ENCODE measurements at places on chromosomes 7 and 10. TPM values are rescaled to one million over a fixed set of nuclear protein-coding genes. Genes with fewer than 3 reads are reported as not detected.
A peak's percentile ranks its signal among the peaks of the same experiment; 100 is the strongest.

DNA sequence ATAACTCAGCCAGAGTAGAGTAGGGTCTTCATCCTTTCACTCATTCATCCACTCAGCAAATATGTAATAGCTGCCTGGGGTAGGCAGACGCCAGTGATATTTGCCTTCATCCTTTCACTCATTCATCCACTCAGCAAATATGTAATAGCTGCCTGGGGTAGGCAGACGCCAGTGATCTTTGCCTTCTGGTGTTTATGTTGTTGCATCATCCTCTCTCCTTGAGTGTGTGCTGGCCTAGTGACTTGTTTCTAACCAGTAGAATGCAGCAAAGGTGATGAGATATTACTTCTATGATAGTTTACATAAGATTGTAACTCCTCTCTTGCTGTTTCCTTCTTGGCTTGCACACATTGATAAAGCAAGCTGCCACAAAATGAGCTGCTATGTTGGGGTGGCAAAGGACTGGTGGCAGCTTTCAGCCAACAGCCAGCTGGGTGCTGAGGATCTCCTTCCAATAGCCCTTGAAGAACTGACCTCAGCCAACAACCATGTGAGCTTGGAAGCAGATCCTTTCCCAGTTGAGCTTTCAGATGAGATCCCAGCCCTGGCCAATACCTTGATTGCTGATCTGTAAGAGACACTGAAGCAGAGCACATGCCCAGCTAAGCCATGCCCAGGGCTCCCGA is 23.2 kb upstream of the MTPN start:
- no peak for DNase-seq

GRCh38 chr7:28179120-28180030 is 1.2 kb downstream of the JAZF1 start:
- peak; percentile 91 for DNase-seq

GRCh38 chr7:158295966-158296797 is 291.4 kb downstream of the PTPRN2 start:
- no peak for DNase-seq

DNA sequence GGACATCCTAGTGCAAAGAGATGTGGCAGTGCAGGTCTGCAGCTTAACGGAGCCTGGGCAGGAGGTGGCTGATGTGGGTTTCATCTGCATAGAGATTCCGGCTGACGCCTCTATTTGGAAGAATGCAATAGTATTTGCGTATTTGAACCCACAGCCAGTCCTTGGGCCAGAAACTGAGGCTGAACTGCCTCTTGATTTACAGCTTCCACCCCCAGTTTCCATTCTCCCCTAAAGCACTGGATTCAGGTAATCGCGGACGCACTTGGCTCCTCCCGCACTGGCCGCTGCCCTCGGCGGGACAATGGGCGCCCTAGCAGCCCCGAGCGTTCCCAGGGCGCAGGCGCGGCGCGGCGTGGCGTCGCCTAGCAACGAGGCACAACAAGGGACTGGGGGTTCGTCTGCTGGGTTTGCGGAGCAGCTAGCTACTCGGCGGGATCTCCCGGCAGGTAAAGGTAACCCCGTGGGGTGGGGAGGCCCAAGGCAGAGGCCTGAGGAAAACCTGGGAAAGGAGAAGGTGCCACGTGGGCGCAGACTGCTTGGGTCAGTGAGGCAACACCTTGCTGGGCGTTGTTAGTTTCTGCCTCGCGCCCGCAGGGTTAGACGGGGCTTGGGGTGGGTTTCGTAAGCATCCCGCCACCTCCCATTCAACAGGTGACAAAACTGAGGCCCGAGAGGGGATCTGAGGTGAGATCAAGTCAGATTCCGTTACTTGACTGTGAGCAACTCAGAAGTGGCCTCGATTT is at the start of gene ARMC3:
TSS of gene ARMC3 (plus strand) at position 393 of the 743 bp plus-strand sequence. CDS start 3,944 bp downstream, outside the sequence.
- DNase-seq = peak; percentile 89

GRCh38 chr7:104723001-104723400 is 291.0 kb upstream of the KMT2E start:
- no peak for DNase-seq

DNA sequence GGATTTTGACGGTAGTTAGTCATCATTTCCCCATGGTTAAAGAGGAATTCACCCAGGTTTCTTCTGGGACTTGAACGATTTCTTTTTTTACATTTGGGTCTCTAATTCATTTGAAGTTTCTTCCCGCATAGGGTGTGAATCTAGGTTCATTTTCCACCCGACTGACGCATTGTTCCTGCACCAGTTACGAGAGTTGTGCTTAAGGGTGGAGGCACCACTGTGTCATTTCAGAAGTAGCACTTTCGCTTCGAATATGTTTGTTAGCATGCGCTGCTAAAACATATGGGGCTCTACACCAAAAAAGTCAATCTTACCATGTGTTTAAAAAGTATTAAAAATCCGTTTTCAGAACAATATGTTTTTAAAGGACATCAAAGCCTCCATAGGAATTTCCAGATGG is 140.3 kb downstream of the VIPR2 start:
- DNase-seq = no peak

DNA sequence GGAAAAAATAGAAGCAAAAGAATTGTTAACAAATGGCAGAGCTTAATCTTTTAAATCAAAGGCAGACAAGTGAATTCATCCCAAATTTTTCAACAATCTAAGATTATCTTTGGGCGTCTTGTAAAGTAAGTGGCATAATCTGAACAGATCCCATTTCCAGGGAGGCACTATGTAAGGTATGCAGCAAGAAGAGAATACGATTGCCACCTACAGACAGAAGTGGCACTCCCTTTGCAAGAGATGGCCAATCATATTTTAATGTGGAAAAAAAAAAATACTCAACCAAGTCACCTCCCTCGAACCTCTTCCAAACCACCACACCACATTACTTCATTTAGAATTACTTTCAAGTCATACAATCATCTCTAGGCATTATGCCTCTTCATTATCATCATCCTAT is 4.0 kb downstream of the GFRA1 start:
- no peak for DNase-seq

GRCh38 chr10:125118011-125118611 is 42.3 kb downstream of the CTBP2 start:
- no peak for DNase-seq

- peak; percentile 70 for DNase-seq
These were observed 14.5 kb upstream of the CPA1 start for GRCh38 chr7:130365511-130366441.

GRCh38 chr7:100132697-100133151 is 6.0 kb downstream of the MBLAC1 start:
- DNase-seq = no peak

DNA sequence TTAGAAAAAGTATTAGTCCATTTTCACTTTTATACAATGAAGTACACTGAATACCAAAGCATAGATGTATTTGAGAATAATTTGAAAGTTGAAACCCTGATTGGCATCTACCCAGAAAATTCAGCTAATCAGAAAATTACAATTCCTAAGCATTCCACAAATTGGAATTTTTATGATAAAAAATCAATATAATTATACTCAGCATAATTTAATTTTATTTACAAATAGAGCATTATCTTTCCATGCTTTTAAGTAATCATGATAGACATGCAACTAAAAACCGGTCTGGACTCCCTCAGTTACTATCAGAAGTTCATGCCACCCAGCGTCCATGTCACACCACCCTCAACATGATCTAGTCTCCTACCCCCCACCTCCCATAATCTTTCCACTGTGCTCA is 50.4 kb downstream of the ARL4A start:
- DNase-seq = no peak

DNA sequence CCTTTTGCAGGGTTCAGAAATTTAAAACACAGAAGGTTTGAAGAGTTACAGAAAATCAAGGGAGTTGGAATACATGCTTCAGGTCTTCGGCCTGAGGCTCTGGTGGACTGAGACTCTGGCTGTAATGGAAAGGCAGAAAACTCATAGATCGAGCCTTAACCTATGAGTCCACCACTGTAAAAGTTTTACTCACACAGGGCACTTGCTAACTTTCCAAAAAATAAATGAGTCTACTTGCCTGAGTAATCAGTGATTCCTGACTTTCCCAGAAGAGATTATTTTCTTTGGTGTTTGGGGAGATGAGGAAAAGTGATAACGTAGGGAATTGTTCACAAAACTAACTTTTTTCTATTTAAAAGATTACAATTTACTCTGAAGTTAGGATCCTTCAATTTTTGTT is 108.0 kb downstream of the MBL2 start:
- no peak for DNase-seq

Gene CPN1
- total RNA-seq = not detected

Gene EN2
- total RNA-seq = 0.19 TPM
